ENCODE measurements at places on chromosomes 12 and 14.
A peak's percentile ranks its signal among the peaks of the same experiment; 100 is the strongest.

DNA sequence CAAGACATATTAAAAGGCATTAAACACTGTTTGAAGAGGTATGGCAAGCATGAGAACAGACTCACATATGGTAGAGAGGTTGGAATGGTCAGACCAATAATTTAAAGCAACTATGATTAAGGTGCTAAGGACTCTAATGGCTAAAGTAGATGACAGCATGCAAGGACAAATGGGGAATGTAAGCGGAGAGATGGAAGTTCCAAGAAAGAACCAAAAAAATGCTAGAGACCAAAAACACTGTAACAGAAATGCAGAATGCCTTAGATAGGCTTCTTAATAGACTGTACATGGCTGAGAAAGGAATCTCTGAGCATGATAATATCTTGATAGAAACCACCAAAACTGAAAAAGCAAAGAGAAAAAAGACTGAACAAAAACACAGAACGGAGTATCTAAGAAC, 77.4 kb downstream of the RIN3 start:
- DNase-seq, result no peak

GRCh38 chr14:89724628-89724960, 229.9 kb downstream of the EFCAB11 start:
- DNase-seq, result no peak

DNA sequence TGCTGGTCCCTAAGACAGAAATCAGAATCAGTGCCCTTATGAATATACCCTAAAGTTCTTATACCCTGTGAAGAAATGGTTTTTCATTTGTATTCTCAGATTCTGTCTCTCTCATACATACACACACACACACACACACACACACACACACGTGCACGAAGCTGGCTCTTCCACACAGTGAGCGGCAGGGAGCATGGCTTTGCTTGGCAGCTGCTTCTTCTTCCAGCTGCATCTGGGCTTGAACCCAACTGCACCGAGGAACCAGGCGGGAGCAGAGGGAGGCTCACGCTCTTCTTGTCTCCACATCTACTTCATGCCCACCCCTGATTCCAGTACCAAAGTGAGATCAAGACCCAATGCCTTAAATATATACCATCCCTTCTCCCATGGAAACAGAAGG, 19.4 kb downstream of the GRIN2B start:
- DNase-seq, result no peak

- no peak for DNase-seq
Observed at GRCh38 chr12:111384596-111384995, 15.7 kb upstream of the PHETA1 start.

DNA sequence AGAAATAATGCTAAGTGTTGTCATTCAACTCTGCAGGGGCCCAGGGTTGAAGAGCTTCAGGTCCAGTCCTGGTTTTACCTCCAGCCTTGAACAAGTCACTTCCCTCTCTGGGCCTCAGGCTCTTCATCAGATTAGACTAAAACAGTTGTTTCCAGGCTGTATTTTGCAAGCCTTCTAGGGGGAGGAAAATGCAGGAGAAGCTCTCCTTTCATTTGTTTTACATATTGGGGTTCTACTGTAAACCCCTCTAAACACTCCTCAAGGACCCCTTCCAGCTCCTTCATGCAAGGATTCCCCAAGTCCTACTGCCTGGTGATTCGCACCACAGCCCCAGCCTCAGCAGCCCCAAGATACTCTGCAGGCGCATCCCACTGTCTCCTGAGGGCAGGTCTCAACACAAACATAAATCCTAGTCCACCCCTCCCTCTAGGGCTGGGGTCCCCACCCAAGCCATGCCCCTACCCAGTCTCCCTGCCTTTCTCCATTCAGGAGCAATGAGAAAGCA, 2.7 kb downstream of the SDR9C7 start:
- DNase-seq, result no peak

GRCh38 chr12:62438098-62438692, 28.4 kb upstream of the MON2 start:
- DNase-seq, result no peak

- no peak for DNase-seq
Observed at GRCh38 chr12:114662512-114663177, 21.3 kb downstream of the TBX3 start.

- no peak for DNase-seq
Observed at GRCh38 chr12:32303174-32303549, 96.2 kb upstream of the FGD4 start.

- no peak for DNase-seq
Observed at GRCh38 chr14:104678346-104678745, 11.1 kb upstream of the INF2 start.

DNA sequence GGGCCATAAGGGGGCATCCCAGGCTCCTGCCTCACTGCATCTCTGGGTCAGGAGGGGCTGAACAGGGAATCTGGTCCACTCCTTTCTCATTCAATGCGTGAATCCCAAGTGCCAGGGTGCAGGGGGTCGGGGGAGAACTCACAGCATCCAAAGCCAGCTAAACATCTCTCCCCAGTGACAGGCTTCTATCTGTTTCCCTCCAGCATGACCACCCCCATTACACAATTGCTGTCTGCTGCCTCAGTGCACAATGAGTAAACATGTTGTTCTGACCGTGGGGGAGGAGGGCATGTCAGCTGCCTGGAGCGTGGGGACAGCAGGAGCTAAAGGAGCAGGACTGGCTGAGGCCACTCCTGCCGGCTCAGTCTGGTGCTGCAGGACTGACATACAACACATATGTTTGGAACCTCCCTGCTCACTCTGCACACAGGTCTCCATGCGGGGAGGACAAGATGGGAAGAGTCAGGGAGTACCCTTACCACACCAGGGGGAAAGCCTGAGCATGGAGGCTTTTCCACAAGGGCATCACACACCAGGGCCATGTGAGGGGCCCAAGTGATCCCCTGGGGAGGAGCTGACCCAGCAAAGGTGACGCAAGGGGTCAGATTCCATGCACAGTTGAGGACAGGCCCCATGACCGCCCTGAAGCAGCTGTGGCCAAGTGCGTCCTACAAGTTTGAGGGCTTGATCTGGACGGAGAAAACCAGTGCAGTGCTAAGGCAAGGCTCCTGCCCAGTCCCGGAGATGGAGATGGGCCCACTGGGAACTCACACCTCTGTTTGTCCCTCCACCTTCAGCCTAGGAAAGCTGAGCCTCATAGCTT, 1.4 kb downstream of the TNS2 start:
- peak; percentile 86 for DNase-seq

DNA sequence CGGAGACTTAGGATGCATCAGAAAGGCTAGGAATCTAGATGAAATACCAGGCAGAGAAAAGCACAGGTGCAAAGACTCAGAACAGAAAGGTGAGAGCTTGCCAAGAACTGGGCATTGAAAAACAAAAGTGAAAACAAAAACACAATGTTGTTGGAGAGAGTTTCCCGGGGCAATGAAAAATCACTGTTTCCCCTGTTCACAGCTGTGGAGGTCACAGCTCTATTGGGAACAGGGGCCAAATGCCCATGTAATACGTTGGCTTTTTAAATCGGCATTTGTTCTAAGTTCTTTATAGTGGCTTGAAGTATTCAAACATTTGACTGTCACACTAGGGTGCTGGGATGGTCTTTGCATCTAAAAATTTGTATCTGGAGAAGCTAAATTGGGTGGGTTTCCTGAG, 108.3 kb downstream of the SLC15A4 start:
- no peak for DNase-seq

GRCh38 chr12:65948320-65949008, 124.2 kb downstream of the HMGA2 start:
- DNase-seq, result peak; percentile 60

- no peak for DNase-seq
Observed at GRCh38 chr12:42496886-42497285, 92.7 kb downstream of the PRICKLE1 start.

GRCh38 chr14:102496958-102497744, 12.4 kb downstream of the ANKRD9 start:
- no peak for DNase-seq

GRCh38 chr12:30533558-30534265, 162.0 kb downstream of the IPO8 start:
- DNase-seq, result no peak

All from Right ventricle myocardium inferior (tissue), 1 donor.